Esophagus squamous epithelium (tissue), 5 donors: ENCODE measurements at places on chromosomes 7 and 10.

GRCh38 chr7:151693140-151693539 is 173.4 kb upstream of the RHEB start:
- DNase-seq: no peak

DNA sequence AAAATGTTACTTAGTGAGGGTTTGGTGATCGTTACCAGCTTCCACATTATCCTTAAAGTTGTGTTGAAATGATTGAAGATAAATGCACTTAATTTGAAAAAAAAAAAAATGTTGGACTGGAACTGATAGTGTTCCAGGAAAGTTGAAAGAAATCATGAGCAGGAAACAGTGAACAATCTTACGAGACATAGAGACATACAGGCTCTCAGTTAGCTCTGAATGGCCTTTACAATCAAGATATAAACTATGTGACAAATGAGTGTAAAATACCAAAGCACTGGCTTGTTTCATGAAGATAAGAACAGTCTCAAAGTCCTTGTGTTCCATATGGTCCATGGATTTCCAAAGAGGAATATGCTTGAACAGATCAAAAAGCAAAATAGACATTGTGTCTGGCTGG is 430.1 kb upstream of the ETV1 start:
- DNase-seq: no peak

GRCh38 chr7:107398161-107398560 is 71.7 kb upstream of the GPR22 start:
- no peak for DNase-seq

GRCh38 chr7:131843898-131844331 is 287.5 kb upstream of the PODXL start:
- no peak for DNase-seq

- no peak for DNase-seq
These were observed 744.0 kb downstream of the PHTF2 start for GRCh38 chr7:78542541-78542940.

GRCh38 chr7:137097111-137097510 is 228.7 kb downstream of the CHRM2 start:
- no peak for DNase-seq

DNA sequence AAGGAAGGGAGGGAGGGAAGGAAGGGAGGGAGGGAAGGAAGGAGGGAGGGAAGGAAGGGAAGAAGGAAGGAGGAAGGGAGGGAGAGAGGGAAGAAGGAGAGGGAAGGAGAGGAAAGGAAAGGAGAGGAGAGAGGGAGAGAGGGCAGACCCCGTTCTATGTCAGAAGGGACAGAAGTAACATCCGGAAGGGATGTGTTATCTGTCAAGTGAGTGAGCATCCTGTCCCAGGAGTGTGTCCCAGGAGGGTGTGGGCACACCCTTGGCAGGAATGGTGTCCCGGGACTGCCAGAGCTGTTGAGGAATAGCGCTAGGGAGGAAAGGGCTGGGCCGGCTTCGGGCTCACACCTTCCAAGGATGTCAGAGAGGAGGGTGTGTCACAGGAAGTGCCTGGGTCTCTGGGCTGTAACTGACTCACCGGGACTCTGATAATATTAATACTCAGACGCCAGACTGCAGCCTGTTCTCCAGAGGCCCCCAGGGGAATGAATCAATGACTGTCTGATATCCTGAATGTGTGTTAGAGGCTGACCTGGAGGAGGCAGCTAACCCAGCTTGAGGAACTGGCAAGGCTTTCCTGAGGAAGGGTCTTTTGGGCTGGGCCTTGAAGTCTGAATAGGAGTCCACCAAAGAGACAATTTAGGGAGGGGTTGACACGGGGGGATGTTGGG is 125.6 kb upstream of the TNRC18 start:
- no peak for DNase-seq

DNA sequence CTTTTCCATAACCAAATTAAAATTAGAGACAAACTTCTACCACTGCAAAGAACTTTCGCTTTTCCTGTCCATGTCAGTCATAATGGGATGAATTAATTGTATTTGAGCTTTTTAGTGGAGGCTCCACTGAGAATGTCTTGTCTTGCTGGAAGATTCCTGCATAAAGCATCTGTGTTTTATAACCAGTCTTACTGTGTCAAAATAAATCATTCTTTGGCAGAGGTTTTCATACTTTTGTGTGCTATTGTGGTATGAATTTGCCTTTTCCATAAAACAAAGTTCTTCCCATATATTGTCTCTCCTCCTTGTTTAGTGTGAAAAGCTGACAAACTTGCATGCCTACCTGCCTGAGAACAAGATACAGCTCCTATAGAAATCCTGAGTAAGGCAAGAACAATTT is 124.8 kb upstream of the CCDC6 start:
- DNase-seq: no peak

GRCh38 chr10:27743012-27743876 is 2.4 kb downstream of the MKX start:
- no peak for DNase-seq

DNA sequence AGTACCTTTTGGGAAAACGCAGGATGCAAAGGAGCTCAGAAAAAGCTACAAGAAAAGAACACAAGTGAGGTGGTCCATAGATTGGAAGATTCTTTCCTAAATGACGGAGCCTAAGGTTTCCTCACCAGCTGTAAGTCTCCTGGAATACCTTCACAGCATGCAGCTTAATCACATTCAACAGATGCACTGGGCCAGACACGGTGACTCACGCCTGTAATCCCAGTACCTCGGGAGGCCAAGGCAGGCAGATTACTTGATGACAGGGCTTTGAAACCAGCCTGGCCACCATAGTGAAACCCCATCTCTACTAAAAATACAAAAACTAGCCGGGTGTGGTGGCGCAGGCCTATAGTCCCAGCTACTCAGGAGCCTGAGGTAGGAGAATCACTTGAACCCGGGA is 228.7 kb downstream of the FRMD4A start:
- no peak for DNase-seq

DNA sequence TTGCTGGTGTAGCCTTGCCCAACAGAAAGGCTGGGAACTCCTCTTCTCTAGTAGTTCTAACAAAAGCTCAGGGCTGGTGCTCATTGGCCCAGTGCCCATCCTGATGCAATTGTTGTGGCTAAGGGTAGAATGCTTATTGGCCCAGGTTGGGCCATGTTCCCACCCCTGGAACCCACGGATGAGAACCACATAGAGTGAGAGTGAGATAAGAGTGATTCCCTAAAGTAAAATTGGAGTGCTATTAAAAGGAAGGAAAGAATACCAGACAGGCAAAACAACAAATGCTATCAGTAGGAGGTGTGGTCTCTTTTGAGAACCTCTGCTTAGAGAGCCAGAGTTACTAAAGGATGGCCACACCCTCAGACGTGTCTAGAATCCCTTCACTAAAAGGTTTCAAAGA is 49.2 kb downstream of the LGI1 start:
- no peak for DNase-seq

GRCh38 chr10:70324339-70324861 is 40.6 kb upstream of the NPFFR1 start:
- DNase-seq: no peak

- DNase-seq: no peak
These were observed 60.2 kb upstream of the PHF14 start for GRCh38 chr7:10913457-10913856.

DNA sequence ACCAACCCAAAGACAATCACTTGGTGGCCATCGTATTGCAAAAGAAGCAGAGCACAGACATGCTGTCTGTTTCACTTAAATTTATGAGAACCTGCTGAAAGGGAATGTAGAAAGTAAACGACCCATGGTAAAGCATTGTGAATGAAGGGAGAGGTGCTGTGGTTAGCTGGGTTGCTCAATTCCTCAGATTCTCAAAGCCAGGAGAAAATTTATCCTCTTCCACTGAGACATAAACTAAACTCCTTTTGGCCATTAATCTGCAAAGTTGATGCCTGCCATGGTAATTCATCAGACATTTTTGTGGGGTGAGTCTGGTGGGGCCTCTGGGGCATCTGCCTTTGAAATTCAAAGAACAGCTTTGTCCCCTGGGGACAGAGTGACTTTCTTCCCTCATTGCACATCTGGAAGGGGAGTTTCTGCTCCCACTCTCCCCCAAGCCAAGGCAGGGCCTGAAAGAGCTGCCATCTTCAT is 951.0 kb downstream of the LRMDA start:
- no peak for DNase-seq

GRCh38 chr7:30846378-30846777 is 65.3 kb upstream of the AQP1 start:
- DNase-seq: no peak

- DNase-seq: no peak
These were observed 115.1 kb upstream of the SLC13A1 start for GRCh38 chr7:123314886-123315285.

- DNase-seq: no peak
These were observed 741.2 kb upstream of the ZWINT start for GRCh38 chr10:57102236-57102635.

- DNase-seq: no peak
These were observed 2.7 kb downstream of the HOXA11 start for GRCh38 chr7:27182285-27182841.

GRCh38 chr7:130741331-130741995 is 7.5 kb upstream of the KLF14 start:
- no peak for DNase-seq

GRCh38 chr10:122551450-122551849 is 9.1 kb upstream of the DMBT1 start:
- no peak for DNase-seq

DNA sequence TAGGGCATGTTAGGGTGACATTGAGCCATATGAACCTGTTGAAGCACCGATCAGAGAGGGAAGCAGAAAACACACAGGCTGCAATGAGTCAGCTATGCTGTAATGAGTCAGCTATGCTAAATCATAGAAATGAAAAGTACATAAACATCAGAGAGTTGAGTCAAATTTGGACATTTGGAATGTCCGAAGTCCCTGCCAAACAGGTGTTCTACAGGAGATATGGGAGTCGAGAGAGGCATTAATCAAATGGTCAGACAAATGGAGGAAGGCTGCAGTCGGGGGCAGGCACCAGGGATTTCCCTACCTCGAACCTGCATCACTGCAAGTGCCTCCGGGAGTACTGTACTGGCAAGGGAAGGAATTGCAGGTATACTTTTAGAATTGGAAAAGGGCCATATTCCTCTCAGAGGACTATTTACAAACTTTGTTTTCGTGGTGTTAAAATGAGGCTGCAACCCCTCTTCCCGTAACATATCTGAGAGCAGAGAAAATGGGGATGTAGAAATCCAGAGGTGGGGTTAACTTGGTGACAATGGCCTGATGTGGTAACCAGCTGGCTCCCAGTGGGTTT is 8.8 kb upstream of the ZC3HAV1 start:
- no peak for DNase-seq

DNA sequence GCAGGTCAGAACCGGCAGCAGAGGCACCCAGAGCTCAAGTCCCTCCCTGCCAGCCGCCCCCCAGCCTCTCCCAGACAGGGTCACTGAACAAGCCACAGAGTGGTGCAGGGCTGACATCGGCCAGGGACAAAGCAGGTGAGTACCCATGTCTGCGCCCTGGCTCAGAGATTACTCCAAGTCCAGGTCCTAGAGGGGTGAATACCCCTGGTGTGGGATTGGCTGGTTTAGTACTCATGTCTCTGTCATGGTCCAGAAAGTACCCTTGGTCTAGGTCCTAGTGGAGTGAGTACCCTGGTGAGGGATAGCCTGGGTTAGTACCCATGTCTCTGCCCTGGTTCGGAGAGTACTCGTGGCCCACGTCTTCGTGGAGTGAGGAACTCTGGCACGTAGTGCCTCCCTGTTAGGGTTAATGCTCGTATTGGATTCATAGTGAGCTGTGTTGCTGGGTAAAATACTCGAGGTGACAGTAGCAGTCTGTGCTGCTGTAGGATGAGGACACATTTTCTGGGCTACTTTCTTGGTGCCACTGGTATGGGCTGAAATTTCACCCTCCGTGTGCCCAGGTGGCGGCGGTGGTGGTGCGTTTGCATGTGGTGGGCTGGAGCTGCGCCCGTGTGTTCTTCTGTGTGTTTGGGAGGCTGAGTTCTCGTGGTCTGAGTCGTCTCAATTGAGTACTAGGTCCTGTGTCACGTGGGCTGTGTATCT is 25.5 kb upstream of the KNDC1 start:
- no peak for DNase-seq

GRCh38 chr10:45155784-45156183 is 155.1 kb downstream of the ZNF22 start:
- DNase-seq: no peak

GRCh38 chr7:48708635-48709034 is 215.7 kb upstream of the CDC14C start:
- DNase-seq: no peak

DNA sequence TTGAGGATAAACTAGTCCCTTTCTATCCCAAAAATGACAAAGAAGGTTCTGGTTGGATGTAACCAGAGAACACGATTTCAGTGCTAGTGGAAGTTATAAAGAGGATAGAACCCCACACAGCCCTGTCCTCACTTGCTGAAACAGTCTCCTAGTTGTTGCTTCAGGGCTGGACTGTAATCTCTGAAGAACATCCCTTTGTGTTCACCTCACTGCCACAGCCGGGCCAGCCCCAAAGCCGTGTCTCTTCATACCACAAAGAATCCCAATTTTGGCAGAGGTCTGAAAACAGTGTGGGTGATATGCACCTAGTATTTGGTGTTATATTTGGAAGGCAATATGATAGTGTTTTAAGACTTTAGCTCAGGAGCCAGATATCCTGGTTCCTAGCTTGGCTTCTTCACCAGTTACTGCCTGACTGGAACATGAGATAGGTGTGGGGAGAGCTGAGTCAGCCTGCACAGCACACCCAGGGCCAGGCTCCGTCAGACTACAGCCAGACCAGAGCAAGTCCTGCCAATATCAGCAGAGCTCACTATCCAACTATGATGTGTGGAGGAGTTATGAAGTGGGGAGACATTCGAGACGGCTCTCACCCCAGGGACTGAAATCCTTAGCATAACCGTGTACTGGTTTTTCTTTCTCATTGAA is 21.2 kb downstream of the CYP3A4 start:
- DNase-seq: no peak

GRCh38 chr10:110350812-110351211 is 46.1 kb upstream of the SMNDC1 start:
- DNase-seq: no peak

- DNase-seq: no peak
These were observed 565 bp upstream of the INA start for GRCh38 chr10:103276251-103276895.

DNA sequence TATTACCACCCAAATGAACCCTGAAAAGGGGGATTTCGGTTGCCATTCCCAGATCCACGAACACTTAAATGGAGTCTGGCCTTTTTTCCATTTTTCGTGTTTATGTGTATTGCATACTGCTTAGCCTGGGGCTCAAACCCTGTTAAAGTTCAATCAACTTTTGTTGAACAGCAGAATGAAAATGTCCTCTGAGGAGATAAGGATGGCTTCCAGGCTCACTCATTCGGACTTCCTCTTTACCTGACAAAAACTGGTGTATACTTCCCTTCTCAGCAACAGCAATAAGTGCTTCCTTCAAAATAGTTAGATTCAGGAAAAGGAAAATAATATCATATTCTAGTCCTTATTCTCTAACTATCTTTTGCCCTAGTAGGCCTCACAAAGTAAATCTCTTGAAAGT is 61.1 kb upstream of the ARID5B start:
- no peak for DNase-seq
